Mucosa of descending colon (tissue), 3 donors: ENCODE measurements at places on chromosomes 1 and 21. TPM values are rescaled to one million over a fixed set of nuclear protein-coding genes. Genes with fewer than 3 reads are reported as not detected.

DNA sequence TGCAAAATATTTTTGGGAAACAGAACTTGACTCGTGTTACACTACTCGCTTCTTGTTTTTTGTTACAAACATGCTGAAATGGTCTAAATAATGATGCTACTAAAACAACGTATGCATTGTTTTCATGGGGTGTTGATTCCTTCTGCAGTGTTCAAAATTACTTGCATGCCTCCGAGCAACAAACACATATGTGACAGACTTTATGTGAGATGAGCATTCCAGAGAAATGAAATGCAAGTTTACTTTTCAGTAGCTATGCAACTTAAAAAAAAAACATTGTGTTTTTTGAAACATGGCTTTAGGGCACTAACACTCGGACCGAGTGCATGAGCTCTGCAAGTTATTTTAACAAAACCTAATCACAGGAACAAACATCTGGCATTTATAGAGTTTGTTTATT, 84.8 kb downstream of the CAMTA1 start:
- no peak for DNase-seq

- no peak for DNase-seq
These were observed 159.0 kb upstream of the GALNT2 start for GRCh38 chr1:229907884-229908638.

DNA sequence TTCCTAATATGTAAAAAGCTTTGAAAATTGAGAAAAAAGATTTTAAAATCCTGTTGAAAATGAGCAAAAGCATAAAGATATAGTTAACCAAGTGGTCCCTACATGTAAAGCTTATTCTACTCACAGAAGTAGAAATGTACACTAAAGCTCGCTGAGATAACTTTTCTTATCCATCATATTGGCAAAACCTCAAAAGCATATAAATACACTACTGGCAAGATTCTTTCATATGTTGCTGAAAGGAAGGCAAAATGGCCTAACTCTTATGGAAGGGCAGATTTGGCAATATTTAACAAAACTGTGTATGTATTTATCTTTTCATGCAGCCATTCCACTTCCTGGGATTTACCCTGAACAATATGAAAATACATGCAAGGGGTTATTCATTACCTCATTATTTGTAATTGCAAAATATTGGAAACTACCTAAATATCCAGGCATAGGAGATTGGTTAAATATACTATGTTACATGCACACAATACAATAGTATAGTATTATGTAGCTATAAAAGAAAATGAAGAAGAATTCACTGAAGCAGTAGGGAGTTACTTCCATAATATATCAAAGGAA, 43.2 kb upstream of the LYPLAL1 start:
- DNase-seq, result no peak

GRCh38 chr1:245419461-245419978, 264.7 kb downstream of the KIF26B start:
- DNase-seq, result no peak

GRCh38 chr1:173137107-173137706, 69.9 kb downstream of the TNFSF4 start:
- DNase-seq, result no peak

DNA sequence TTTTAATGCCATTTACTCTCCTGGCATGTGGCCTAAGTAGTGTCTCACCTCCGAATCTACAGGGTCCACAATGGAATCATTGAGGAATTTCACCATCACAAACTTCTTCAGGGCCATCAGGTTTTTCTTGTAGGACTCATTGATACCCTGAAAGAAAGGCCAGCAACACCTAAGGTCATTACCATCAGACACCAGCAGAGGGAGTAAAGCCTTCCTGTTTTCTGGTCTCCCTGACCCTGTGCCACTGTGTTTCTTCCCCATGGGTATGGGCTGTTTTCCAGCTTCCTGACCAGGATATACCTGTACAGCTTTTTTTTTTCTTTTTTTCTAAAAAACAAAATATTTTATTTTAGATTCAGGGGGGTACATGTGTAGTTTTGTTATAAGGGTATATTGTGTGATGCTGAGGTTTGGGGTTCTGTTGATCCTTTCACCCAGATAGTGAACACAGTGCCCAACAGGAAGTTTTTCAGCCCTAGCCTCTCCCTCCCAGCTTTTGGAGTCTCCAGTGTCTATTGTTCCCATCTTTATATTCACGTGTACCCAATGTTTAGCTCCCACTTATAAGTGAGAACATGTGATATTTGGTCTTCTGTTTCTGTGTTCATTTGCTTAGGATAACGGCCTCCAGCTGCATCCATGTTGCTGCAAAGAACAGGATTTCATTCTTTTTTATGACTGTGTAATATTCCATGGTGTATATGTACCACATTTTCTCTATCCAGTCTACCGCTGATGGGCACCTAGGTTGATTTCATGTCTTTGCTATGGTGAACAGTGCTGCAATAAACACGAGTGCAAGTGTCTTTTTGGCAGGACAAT, 18.3 kb downstream of the PPT1 start:
- peak; percentile 74 for DNase-seq

DNA sequence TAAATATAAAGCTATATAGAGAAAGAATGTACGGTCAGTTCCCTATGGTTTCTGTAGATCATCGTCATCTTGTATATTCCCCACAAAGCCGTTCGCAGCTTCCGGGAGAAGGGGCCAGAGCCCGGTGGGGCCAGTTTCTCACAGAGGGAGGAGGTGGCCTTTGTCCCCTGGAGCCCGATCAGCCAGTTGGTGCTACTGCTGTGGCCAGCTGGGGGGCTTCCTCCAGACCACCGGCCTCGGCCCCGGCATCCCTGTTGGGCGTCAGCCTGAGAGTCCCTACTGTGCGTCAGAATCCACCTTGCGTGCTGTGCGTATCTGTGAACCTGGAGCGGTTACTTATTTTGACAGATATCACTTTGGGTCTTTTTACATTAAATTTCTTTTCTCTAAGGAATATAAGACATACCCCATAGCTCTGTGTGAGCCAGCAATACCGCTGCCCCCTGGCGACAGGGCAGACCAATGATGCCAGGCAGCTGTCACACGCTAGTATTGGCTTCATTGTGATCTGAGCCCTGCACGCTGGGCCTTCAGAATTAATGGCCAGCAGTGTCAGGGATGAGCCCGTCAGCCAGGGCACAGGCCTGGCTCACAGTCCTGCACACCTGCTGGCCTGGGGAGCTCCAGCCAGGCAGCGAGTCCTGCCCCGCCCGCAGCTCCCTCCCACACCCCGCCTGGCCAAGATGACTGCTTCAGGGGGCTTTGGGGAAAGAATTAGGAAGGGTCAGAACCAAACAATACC, 145.9 kb downstream of the PGBD5 start:
- peak; percentile 55 for DNase-seq

- no peak for DNase-seq
These were observed 17.5 kb downstream of the KPNA6 start for GRCh38 chr1:32125313-32125712.

DNA sequence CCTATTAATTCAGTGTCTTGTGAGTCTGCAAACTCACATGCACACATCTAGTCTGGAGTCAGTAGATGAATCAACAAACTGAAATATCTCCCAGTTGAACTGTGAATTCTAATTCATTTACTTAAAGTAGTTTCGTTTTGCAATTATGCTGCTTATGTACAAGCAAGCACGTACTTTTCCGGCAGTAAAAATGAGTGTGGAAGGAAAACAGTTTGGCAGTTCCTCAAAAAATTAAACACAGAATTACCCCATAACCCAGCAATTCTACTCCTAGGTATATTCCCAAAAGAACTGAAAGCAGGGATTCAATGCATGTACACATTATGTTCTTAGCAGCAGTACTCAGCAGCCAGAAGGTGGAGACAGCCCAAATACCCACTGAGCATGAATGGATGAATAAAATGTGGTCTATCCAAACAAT, 49.3 kb downstream of the GNB1 start:
- DNase-seq, result no peak

DNA sequence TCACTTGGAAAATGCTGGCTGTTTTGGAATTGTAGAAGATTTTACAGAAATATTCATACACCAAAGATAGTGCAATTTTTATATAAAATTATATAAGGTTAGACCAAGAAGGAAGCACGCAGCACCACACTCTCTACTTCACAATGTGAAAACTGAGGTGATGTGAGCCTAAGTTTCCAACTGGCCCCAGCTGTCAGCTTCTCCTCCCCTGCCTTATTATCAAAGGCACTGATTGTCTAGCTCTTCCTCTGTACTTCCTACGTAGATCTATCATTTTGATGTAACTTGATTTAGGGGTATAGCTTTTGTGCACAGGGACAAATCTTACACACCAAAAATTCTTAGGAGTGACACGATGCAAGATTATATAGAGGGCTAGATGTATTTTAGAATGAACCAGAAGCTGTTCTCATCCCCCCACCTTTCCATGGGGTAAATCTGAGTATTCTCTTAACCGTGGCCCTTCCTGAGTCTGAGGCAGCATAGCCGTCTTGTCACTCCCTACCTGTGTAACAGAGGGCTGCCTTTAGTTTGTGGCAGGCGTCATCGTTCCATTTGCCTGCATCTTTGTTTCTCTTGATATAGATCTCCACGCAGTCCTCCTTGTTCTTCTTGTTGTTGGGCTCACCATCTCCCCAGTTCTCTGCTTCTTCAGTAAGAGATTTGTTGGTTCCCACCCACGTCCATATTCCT, 3.4 kb downstream of the SELL start:
- no peak for DNase-seq

DNA sequence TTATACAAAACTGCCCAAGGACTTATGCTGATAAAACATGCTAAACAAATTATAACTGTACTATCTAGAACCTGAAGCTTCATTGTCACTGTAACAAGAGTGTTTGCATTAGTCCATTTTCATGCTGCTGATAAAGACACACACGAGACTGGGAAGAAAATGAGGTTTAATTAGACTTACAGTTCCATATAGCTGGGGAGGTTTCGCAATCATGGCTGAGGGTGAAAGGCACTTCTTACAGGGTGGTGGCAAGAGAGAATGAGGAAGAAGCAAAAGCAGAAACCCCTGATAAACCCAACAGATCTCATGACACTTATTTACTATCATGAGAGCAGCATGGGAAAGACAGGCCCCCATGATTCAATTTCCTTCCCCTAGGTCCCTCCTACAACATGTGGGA, 100.4 kb downstream of the SPATA6 start:
- no peak for DNase-seq

Gene DEPDC1
- 1.9 TPM for total RNA-seq

DNA sequence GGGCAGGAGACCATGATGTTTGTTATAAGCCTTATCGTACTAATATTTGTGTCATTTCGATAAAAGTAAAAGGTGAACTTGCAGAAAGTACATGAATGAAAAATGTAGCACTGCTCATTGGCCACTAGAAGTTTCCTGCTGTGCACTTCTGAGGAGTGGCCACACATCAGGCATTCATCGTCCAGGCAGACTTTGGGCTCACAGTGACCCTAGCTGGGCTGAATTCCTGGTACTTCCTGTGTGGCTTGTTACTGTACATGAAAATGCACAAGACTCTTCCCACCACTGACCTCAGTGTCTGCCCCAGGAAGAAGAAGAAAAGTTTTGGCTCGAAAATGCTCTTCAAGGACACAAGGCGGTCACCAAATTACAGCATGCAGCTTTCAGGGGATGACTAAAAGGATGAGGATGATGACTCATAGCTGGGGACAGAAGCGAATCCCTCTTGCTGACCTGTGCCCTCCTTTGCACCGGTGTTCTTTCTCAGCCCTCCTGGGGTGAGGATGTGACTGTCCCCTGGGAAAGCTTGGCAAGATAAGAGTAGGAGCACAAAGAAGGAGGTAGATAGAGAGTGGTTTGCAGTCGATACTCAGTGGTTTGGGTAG, 252.4 kb upstream of the KAZN start:
- no peak for DNase-seq

GRCh38 chr1:12480748-12481362, 137.2 kb downstream of the DHRS3 start:
- DNase-seq, result peak; percentile 69

Gene TMEM9
- 19.1 TPM for total RNA-seq

GRCh38 chr1:33284049-33284448, 27.8 kb downstream of the ZNF362 start:
- DNase-seq, result no peak

DNA sequence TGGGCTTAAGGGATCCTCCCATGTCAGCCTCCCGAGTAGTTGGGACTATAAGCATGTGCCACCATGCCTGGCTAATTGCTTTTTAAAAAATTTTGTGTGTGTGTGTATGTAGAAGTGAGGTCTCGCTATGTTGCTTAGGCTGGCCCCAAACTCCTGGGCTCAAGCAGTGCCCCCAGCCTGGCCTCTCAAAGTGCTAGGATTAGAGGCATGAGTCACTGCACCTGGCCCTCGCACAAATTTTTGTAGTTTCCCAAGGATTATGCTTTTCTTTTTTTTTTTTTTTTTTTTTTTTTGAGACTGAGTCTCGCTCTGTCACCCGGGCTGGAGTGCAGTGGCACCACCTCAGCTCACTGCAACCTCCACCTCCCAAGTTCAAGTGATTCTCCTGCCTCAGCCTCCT, 144.4 kb upstream of the HNRNPU start:
- no peak for DNase-seq

DNA sequence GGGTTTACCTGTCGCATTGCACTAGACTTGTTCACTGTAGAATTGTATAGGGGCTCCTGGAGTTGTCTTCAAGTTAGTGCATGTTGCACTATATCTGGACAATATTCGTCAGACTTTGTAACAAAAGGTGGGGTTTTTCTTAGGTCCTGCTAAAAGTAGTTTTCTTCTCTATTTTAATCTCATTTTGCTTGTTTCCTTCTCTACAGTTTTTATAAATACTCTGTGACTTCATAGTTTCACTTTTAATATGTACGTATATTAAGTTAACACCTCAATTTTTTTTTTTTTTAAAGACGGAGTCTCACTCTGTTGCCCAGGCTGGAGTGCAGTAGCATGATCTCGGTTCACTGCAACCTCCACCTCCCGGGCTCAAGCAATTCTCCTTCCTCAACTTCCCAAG, 26.5 kb upstream of the MRPS6 start:
- DNase-seq, result no peak
